ENCODE measurements at places on chromosomes 1 and 21. TPM values are rescaled to one million over a fixed set of nuclear protein-coding genes. Genes with fewer than 3 reads are reported as not detected.

The GBP4 gene
- not detected for total RNA-seq

The CCDC30 gene
- total RNA-seq: 0.18 TPM

The UBIAD1 gene
- total RNA-seq: 6.3 TPM

GRCh38 chr1:163069142-163069541, at the start of gene RGS4:
Gene RGS4, plus strand, starts transcription at chr1:163069361. Its CDS starts 124 bp downstream, at chr1:163069485.
- no peaks in the 10 kb centered on the region for H3K4me1 ChIP-seq
- H3K36me3 ChIP-seq: no peaks in the 10 kb centered on the region
- no peak within 1 kb of the TSS for H3K27ac ChIP-seq
- H3K4me3 ChIP-seq: peak within 1 kb of the TSS; percentile 30
- DNase-seq: peak; percentile 98

GRCh38 chr1:209387969-209388329, 195.6 kb upstream of the CAMK1G start:
- H3K27ac ChIP-seq: no peak overlapping the region
- peak; percentile 51 for DNase-seq
- H3K27me3 ChIP-seq: no peaks in the 10 kb centered on the region
- no peak overlapping the region for H3K4me3 ChIP-seq

DNA sequence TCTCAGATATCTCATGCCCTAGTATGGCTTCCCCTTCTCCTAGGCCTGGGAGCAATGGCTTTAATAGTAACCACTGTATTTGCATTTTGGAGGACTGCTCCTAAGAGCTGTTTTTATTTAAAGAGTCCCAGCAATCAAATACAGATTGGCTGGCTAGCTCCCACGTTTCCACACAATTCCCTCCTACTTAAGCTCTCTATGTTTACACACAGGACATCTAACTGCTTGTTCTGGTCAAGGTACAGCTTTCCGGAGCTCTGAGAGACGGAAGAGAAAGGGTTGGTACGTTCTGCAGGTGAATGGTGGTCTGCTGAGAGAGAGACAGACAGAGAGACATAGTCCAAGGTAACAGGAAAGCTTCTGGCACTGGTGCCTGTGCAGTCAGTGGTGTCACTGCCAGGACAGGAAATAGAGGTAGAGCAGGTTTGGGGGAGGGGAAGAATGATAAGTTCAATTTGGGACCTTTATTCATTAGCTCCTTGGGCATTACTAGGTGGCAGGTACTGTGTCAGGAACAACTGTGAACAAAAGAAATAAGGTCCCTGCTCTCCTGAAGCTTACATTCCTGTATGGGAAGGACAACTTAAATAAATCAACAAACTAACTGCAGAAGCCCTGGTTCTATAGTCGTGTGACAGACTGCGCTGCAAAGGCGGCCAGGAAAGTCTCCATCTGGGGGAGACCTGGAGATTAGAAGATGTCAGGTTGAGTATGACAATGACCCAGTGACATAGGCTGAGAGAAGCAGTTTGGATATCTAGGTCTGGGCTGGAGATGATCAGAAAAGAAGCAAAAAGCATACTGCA, 1.2 kb upstream of the SLC25A33 start:
- no peak overlapping the region for H3K27ac ChIP-seq
- H3K4me1 ChIP-seq: 0 out of 2 replicates have a peak, but pooled peaks cover 2% of the 10 kb centered on the region
- no peak overlapping the region for H3K4me3 ChIP-seq
- no peaks in the 10 kb centered on the region for H3K36me3 ChIP-seq
- DNase-seq: no peak

DNA sequence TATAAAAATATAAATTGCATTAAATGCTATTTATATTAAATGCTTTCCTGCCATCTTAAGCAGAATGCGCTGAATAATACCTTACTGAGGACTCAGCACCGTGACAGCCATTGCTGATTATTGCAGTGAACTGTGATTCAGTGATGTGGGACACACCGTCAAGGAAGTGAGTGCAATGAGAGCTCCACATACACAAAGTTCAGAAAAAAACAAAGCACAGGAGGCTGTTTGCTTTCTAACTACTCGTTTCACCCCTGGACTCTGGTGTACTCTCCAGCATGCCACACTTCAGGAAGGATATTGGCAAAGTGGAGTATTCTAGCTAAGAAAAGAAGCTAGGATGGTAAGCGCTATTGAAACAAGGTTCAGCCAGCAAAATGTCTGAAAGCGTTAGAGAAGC, 57.4 kb upstream of the CXADR start:
- H3K27me3 ChIP-seq: no peaks in the 10 kb centered on the region
- H3K36me3 ChIP-seq: no peaks in the 10 kb centered on the region
- H3K4me1 ChIP-seq: peaks cover 5% of the 10 kb centered on the region
- H3K4me3 ChIP-seq: no peak overlapping the region

Measured in IMR-90 (cell line).